Hematopoietic multipotent progenitor cell (in vitro differentiated cells): ENCODE measurements at places on chromosomes 3 and 15. TPM values are rescaled to one million over a fixed set of nuclear protein-coding genes. Genes with fewer than 3 reads are reported as not detected.

AP4E1 gene
- total RNA-seq: 3.2 TPM

SIDT1 gene
- total RNA-seq: 15.1 TPM

RHOV gene
- total RNA-seq: 0.27 TPM

EOMES gene
- total RNA-seq: under 0.01 TPM

CDHR4 gene
- total RNA-seq: 0.27 TPM

ZDHHC19 gene
- total RNA-seq: 0.27 TPM

DNA sequence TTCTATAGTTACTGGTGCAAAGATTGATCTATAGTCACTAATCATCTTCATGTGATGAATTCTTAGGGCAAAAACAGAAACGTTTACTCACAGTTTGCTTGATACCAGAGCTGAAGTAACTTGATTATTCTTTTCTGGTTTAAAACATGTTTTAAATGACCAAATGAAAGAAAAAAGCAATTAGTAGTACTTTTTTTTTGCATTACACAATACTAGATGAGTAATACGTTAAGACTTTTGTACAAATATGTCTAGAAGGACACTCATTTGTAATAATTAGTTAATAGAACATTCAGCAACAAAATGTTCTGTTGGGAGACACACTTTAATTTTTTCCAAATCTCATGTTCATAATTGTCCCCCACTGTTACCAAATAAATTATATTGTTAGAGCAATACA lies 523.2 kb downstream of the SOX2 start:
- DNase-seq: no peak

DNA sequence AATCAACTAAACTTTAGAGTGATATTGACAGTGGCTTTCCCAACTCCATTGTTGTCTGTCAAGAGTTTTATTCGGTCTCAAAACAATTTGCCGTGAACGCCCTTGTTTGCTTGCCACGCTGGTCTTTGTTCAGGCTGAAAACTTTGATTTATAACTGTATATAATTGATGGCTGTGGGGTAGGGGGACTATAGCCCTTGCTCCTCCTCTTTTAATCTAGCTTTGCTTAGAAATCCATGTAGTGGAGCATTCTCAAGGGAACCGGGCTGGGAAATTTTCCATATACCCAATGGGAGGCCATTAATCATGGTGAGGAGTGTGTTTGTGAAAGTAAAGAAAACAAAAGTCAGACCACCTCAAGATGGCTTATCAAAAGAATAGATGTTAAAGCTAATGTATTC lies 339.8 kb upstream of the RARB start:
- DNase-seq: no peak

DNA sequence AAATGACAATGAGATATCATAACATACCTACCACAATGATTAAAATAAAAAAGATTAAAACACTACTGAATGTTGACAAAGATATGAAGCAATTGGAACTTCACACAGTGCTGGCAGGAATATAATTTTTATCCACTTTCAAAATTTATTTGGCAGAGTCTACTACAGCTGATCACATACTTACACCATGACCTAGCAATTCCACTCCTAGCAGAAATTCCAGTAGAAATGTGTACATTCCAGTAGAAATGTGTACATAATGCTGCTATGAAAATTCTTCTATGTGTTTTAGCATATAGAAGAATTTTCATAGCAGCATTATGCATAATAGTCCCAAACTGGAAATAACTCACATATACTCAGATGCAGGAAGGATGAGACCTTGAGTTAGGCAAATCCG lies 43.5 kb downstream of the IFT57 start:
- no peak for DNase-seq

DNA sequence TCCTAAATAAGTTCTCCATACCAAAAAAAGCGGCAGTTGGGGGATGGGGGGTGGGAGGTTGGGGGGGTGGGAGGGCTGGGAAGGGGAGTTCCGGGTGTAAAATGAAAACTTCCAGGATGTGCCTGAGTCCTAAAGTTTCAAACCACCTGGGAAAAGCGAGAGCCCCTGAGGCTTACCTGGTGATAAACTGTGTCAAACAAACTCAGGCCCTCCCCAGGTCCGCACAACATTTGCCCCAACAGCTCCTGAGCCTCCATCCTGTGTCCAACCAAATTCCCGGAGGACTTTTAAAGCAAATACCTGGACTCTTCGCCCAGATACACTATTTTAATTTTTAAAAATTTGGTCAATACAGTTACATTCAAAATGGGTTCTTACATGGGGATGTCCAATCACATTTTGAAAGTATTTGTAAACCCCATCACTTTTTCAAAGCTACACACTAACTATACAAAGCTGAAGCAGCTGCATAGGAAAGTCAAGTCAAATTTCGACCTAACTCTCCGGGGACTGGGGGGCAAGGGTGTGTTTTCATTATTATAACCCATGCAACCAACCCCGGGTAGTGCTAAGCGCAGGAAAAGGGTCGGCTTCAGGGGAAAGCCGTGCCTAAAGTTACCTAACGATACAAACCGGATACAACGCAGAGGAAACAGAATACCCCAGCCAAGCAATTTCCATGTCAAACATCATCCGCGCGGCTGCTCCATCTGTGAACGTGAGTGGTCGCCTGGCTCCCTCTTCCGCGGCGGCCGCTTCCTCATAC lies 685 bp upstream of the FOXB1 start:
- DNase-seq: no peak

- DNase-seq: no peak
Measured at GRCh38 chr3:190429681-190430080, 20.0 kb downstream of the TMEM207 start.

DNA sequence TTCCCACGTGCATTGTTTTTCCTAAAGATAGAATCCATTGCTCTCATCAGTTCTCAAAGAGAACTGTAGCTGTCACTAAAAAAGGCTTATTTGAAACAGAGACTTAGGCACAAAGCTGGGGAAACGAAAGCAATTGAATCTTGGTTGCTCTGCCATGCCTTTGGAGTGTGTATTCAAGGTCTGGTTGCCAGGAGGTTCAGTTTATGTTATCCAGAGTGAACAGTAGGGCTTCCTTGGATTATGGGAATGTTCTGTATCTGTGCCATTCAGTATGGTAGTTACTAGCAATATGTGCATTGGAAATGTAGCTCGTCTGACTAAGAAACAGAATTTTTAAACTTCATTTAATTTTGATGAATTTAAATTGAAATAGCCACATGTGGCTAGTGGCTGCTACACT lies 50.6 kb downstream of the CLSTN2 start:
- no peak for DNase-seq

DNA sequence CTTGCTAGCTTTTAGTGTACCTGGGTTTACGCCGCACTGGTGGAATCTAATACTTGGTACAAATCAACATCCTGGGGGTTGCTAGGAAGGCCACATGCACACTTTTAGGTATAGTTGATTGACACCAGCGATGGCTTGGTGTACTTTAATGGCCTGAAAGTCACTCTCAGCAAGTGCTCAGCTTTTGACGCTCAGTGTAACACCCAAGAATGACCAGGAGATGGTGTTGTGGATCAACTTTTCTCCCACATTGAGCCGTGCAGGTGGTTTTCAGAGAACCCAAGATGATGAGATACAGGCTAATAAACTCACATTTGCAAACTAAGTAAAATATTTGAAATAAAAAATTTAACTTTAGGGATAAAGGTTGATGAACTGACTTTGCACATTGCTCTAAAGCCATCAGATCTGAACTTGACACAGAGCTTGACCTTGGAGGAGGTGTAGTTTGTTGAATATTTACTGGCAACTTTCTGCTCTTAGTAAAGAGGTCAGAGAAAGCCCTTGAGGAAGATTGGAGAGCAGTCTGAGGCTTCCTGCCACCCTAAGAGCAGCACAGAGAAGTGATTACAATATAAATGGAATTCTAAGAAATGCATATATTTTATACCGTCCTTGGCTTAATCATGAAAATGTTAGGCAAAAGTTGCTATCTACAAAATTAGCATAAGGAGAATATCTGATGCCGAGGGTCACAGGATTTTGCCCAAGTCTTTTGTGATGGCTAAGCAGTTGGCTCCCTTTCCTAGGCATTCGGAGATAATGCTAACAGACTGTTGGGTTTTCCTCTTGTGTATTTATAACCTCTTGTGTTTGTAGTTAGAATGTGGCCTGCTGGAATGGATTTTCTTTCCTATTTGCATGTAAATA lies 143.4 kb upstream of the RASGRP1 start:
- no peak for DNase-seq
